Renal cortical epithelial cell (primary cell): ENCODE measurements at places on chromosomes 2 and 18. TPM values are rescaled to one million over a fixed set of nuclear protein-coding genes. Genes with fewer than 3 reads are reported as not detected.

The KCNJ13 gene
- 0.20 TPM in 1 of 2 replicates, not detected in the other for total RNA-seq

The RGPD3 gene
- 0.55 and 1.0 TPM in 2 replicates for total RNA-seq

The CRYBA2 gene
- not detected in 2 replicates for total RNA-seq

The KRCC1 gene
- total RNA-seq: 30.7 and 31.6 TPM in 2 replicates

The CFAP53 gene
- 0.35 and 2.2 TPM in 2 replicates for total RNA-seq

The SH2D6 gene
- total RNA-seq: 0.40 TPM in 1 of 2 replicates, not detected in the other

The PPP4R3B gene
- 38.2 and 74.5 TPM in 2 replicates for total RNA-seq

The RAB17 gene
- total RNA-seq: 9.9 and 11.9 TPM in 2 replicates

The HOXD3 gene
- 2.3 and 26.9 TPM in 2 replicates for total RNA-seq

The TTC39C gene
- 26.9 and 42.0 TPM in 2 replicates for total RNA-seq

The MC5R gene
- total RNA-seq: not detected in 2 replicates

The HRH4 gene
- 0.05 TPM in 1 of 2 replicates, not detected in the other for total RNA-seq

The ALK gene
- total RNA-seq: not detected in 2 replicates

The IL1RL2 gene
- 3.3 and 4.6 TPM in 2 replicates for total RNA-seq

The CRYGC gene
- not detected in 2 replicates for total RNA-seq
